ENCODE measurements at places on chromosomes 6 and 20. TPM values are rescaled to one million over a fixed set of nuclear protein-coding genes. Genes with fewer than 3 reads are reported as not detected.

DNA sequence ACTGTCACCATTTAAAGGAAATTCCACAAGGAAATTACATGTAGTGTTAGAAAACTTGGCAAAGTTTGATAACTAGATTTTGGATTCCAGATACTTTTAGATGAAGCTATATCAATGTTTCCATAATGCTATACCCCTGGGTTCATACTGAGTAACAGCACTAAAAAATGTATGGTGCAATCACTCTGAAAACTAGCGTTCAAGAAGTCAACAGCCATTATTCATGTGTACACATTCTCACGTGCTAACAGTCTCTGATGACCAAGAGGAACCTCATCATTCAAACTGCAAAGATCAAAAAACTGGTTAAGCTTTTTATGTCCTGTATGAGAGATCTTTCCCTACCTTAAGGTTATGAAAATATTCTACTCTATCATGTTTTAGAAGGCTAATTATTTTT lies 197.6 kb downstream of the GMDS start:
- DNase-seq, result no peak

GRCh38 chr6:41901882-41902519 lies 6.8 kb upstream of the USP49 start:
- no peak for DNase-seq

The TFAP2C gene
- 110 TPM for total RNA-seq

The MYT1 gene
- not detected for total RNA-seq

- DNase-seq, result no peak
Observed at GRCh38 chr6:88808381-88808780, 155.0 kb downstream of the RNGTT start.

DNA sequence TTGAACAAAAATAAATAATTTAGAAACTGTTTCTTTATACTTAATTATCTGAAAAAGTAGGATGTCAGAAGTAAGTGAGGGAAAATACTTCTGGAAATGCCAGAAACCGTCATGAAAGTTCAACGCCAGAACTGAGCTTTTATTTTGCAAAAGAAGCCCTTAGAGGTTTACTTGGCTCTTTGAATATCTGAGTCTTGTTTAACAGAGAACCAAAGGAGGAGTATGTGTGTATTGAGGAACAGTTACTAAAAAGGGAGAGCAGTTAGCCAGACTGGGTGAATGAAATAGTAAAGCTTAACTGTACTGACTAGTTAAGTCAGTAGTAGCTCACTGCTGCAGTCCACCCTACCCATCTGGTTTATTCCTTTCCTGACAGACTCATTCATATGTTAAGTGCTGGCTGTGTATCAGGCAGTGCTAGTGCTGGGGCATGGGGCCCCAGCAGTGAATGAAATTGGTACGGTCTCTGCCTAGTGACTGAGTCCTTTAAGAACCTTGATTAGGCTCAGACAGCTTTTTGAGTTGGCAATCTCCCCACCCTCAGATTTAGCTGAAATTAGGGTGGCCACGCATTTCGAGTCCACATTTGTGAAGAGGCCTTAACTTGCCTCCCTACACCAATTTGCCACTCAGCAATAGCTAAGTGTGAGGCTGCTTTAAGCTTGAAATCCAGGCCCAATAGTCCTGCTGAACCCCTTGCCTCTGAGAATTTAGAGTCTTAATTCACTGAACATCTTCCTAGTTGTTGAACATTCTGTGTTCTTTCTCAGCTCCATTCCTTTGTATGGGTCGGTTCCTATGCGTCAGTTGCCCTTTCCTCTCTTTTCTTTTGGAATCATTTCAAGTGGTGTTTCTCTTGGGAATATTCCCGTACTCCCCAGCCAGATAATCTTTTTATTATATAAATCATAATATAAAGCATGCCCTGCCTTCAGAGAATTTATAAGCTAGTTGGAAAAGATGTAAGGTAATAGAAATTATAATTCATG lies 20.2 kb downstream of the MAP3K4 start:
- DNase-seq, result no peak

- peak; percentile 49 for DNase-seq
Observed at GRCh38 chr20:44809380-44810060, 826 bp downstream of the RIMS4 start.

The DPPA5 gene
- total RNA-seq, result not detected

DNA sequence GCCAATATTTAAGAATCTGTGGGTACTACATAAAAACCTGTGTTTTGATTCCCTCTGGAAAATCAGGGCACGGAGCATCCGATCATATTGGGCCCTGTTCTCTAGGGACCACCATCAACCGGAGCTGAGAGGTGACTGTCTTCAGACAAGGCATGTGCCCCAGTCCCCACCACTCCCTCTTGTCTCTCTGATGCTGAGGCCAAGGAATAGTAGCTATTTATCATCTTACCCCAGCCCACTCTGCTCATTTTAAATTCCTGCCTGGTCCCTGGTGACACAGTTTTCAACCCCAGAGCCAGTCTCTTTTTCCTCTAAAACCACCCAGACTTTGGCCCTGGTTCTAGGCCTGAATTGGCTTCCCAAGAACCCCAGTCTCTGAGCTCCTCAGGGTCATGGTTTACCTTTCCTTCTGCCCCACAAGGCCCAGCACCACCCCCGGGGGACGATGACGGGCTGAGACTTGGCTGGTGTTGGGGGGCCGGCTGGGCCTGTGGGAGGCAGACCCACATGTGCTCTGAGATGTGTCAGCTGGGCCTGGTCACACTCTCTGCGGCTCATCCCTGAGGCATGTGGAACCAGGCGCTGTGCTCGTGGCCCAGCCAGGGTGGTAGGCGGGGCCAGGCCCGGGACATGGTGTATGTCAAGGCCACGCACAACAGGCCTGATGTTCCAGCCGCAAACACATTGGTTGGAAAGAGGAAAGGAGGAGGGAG lies 114.4 kb downstream of the CEBPB start:
- DNase-seq, result peak; percentile 97

The IYD gene
- total RNA-seq, result 0.42 TPM

DNA sequence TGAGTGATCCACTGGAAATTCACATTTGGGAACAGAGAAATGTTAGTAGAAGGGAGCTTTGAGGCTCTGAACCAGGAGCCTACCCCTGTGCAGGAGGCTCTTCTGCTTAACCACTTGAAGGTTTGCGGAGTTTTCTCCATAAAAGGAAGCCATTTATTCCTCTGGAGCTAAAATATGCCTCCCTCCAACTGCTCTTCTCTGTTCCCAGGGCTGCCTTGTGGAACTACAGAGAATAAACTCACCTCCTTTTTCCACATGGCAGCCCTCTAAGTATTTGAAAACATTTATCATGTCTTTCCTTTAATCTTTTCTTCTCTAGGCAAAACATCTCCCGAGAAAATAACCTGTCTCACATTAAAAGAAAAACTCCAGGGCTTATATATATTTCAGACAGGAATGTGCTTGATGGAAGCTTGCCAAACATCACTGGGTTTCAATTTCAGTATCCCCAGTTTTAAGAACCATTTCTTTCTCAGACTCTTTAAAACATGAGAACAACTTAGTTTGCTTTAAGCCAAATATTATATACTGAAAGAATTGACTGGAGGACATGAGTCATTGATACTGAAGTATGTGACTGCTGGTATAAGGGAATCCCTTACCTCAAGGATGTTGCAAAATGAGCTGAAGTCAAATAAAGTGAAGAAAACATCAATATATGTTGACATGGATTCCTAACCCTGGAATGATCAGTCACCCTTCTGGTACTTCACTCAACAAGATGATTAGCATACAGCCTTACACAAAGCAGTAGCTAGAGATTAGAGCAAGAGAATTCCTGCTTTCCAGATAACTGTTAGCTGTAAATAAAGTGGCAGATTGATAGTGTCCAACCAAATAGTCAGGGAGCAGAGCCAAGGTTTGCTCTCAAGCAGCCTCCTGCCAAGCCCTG lies 74.0 kb downstream of the ZBTB2 start:
- DNase-seq, result no peak

The FAM50B gene
- 11.4 TPM for total RNA-seq

DNA sequence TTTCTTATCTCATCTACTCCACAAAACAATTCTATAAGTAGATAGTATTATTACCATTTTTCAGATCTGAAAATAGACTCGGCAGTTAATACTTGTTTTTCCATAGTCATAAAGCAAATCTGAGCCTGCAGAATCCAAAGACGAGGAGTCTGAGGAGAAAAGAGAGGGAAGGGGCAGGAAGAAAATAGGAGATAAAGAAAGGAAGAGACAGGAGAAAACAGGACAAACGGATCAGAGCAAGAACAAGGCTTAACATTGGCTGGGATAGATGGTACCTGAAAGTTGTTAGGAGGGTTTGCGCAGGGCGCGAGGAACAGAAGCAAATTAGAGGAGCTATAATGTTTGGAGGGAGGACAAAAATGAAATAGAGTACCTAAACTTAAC lies 639 bp upstream of the PPIL1 start:
- no peak for DNase-seq

The PREX1 gene
- 8.3 TPM for total RNA-seq

GRCh38 chr6:125207956-125208355 lies 54.4 kb downstream of the TPD52L1 start:
- no peak for DNase-seq

DNA sequence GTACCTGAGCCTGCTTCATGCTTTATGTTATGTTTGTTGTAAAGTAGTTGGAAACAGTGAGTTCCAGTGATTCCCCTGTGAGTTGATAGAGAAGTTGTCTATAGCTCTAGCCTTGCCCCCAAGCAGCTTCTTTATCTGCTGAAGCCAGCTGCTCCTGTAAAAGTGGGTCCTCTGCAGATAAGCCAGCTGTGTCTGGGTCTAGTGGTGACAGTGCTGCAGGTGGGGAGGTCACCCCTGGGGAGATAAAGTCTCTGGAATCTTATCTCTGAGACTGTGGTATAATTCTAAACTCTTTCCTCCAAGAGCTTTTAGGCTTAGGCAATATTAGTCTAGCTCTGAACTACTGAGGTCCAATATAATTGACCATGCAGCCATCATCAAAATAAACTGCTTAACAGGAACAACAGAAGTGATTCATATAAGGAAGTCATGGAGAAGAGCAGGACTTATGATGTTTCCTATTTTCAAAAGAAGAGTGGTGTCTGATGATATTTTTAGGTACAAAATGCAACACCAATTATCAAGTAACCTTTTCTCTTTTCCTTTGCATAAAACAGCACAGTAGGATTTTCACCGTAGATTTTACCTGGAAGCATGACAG lies 44.2 kb upstream of the TMEM217 start:
- no peak for DNase-seq

The SGK1 gene
- 95.1 TPM for total RNA-seq

DNA sequence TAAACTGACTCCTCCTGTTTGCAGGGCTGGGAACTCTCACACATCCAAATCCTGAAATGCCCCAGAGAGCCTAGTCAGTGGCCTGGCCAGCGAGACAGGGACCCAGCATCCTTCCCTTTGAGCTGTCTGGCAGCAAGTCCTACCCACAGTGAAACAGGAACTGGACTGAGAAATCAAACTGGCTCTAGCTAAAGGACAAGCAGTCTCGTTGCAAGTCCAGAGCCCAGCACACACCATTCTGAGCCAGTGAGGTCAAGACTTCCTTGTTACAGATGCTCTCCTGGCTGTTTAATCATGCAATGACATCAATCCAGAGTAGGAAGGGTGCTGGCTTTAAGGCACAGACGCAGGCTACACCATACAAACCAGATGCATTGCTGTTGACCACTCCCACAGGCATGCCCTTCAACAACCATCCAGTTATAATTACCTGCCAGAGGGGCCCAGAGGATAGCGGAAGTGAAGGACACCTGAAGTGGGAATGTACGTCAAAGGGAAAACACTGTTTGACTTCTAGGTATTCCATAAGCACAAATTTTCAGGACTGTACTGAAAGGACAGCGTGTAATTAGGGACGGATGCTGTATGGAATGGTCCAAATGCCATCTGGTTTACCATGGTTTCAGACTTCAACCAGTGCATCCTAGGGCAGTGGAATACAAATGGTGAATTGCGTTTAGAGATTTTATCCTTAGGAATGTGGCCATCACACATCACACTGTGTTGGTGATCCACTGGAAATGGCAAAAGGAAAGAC lies 114.4 kb downstream of the SLC23A2 start:
- DNase-seq, result no peak

DNA sequence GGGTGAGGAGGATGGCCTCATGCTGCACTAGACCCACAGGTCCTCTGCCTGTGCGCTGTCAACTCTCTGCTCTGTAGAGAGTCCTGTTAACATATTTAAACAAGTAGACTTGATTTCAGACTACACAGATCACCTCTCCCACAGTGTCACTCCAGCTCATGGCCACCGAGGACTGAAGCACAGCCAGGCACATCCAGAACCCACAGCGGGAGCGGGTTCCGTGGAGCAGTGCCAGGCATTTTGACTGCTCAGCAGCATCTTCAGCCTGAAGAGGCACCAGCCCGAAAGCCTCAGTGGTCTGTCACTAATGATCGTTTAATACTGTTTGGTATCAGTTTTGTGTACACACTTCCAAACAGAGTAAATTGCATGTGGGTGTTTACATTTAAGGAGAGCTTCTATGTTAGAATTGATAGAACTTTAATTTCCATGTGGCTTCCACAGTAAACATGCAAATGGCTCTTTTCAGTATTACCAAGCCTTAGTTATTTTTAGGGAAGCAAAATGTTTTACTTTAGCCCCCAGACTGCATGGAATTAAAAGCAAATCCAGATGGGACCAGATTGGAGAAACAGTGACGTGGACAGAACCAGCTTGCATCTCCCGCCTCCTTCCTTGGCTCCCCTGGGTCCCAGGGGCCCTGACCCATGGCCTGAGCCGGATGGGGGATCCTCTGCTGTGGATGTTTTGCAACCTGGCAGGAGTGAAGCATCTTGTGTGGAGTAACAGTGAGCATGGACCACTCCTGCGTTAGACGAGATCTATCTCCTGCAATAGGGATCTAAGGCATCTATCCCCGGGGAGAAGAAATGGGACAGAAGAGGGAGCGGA lies 196.7 kb upstream of the CDH4 start:
- peak; percentile 54 for DNase-seq

The TINAG gene
- total RNA-seq, result not detected

DNA sequence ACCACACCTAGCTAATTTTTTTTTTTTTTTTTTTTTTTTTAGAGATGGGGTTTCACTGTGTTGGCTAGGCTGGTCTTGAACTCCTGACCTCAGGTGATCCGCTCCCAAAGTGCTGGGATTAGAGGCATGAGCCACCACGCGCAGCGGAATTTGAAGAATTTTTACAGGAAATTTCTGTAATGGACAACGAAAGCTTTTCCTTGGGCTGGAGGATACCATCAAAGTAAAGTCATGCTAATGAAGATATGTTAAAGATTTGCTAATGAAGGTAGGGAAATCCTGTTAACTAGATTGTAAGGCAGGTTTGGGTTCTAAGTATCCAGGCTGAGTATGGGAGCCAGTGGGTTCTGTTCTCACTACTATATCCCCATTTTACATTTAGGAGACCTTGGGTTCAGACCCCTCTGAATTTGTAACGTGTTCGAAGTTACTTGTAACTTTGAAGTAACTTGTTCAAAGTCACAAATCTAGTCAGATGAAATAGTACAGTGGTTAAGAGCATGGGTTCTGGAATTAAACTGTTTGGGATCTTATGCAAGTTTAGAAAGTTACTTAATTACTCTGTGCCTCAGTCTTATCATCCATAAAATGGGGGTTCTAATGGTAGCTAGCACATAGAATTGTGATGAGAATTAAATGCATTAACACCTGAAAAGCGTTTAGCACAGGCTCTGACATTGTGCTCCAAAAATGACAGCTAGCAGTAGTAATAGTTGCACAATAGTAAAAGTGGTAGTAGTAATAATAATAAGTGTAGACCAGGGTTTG lies 123.4 kb upstream of the GPR6 start:
- DNase-seq, result no peak

The BTNL2 gene
- not detected for total RNA-seq

- no peak for DNase-seq
Observed at GRCh38 chr20:43981540-43981939, 66.9 kb downstream of the TOX2 start.
